Ammon's horn (tissue), 1 donor: ENCODE measurements at places on chromosomes 4 and X.

DNA sequence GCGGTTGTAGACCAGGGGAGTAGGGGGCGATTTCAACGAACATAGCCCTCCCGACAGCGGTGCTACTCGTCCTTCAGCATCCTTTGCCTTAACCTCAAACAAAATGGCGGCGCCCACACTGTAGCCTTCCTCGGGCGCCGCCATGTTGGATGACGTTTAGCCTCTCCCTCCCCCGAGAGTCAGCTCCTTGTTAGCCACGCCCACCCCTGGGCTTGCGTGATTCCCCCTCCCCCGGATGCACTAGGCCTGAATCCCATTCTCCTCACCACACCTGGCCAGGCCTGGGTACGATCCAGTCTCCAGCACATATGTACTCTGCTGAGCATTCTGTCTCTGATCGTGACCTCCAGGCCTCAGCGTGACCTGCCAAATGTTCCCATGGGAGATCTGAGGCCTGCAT is 49.0 kb upstream of the ZNF157 start:
- peak; percentile 79 for DNase-seq

- no peak for DNase-seq
These were observed 61.2 kb upstream of the RAI2 start for GRCh38 chrX:17922303-17922702.

- no peak for DNase-seq
These were observed 62.4 kb upstream of the NDP start for GRCh38 chrX:44035571-44035970.

DNA sequence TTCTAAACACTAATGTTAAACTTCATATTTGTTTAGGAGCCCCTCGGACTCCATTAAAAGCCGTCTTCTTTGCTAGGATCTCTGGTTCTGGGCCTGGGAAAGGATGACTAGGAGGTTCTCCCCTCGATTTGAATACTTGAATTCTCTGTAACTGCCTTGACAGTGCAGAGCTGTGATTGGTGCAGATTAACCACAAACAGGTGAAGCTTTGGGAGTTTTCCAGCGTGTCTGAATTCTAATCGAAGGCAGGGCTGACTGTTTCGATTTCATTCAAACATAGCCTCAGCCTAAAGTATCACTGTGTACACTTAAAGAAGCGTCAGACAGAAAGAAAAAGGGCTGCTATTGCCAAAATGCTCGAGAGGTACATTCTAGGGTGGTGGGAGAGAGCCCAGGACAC is 29.0 kb downstream of the TFDP3 start:
- DNase-seq = no peak

- no peak for DNase-seq
These were observed 23.3 kb downstream of the BRCC3 start for GRCh38 chrX:155094468-155095061.

- no peak for DNase-seq
These were observed 52.6 kb downstream of the SGMS2 start for GRCh38 chr4:107877361-107877760.

- DNase-seq = no peak
These were observed 331.6 kb downstream of the UNC5C start for GRCh38 chr4:95217197-95217596.

- DNase-seq = peak; percentile 23
These were observed at the start of gene MGARP for GRCh38 chr4:139279760-139280620. Gene MGARP (minus strand): TSS chr4:139280225. CDS start chr4:139280158, 67 bp downstream.

GRCh38 chr4:81814987-81815541 is 343.4 kb upstream of the RASGEF1B start:
- peak; percentile 24 for DNase-seq
